ENCODE measurements at places on chromosomes 2 and 18. TPM values are rescaled to one million over a fixed set of nuclear protein-coding genes. Genes with fewer than 3 reads are reported as not detected.

HRH4 gene
- total RNA-seq: 0.19 TPM

TLX2 gene
- total RNA-seq: not detected

DOK6 gene
- 1.0 TPM for total RNA-seq

DUSP2 gene
- total RNA-seq: 2.8 TPM

DLX1 gene
- total RNA-seq: not detected

TFCP2L1 gene
- total RNA-seq: 0.67 TPM

MYL12B gene
- 111 TPM for total RNA-seq

BARD1 gene
- total RNA-seq: 11.3 TPM

ACVR1 gene
- total RNA-seq: 9.3 TPM

EFR3B gene
- 0.33 TPM for total RNA-seq

AQP12A gene
- total RNA-seq: not detected

C2orf49 gene
- 8.2 TPM for total RNA-seq

ZFAND2B gene
- 19.6 TPM for total RNA-seq

SCN1A gene
- not detected for total RNA-seq

HOXD12 gene
- not detected for total RNA-seq

ATP8B1 gene
- total RNA-seq: 22.0 TPM

AP1S3 gene
- total RNA-seq: 3.8 TPM

DSC3 gene
- total RNA-seq: under 0.01 TPM

EGR4 gene
- total RNA-seq: not detected

CNRIP1 gene
- 2.8 TPM for total RNA-seq

POTEF gene
- total RNA-seq: not detected

RNF144A gene
- 10.4 TPM for total RNA-seq

PCGF1 gene
- total RNA-seq: 3.3 TPM

GALNT14 gene
- 1.1 TPM for total RNA-seq

NYAP2 gene
- total RNA-seq: not detected

CDK15 gene
- total RNA-seq: 0.47 TPM
